Vagina (tissue), 2 donors: ENCODE measurements at places on chromosomes 3 and 15. TPM values are rescaled to one million over a fixed set of nuclear protein-coding genes. Genes with fewer than 3 reads are reported as not detected.

Gene CCR2
- 1.2 TPM for total RNA-seq

Gene KBTBD13
- not detected for total RNA-seq

DNA sequence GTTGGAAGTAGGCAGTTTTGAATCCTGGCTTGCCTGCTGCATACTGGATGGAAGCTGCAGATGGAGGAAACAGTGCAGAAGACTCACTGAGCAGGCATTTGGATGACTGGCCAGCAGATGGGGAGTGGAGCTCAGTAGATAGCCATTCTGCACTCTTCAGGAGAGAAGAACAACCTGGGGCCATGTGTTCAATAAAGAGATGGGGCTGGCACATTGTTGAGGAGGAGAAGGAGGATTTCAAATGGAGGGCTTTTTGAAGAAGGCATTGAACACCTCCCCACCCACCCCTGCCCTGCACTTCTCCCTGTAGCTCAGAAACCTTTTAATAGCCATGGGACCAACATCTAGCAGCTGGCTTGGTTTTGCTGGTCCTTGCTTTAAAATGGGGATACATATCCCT lies 109.8 kb downstream of the CACNA1D start:
- no peak for DNase-seq

GRCh38 chr3:145650170-145650569 lies 510.8 kb downstream of the PLOD2 start:
- DNase-seq, result no peak

DNA sequence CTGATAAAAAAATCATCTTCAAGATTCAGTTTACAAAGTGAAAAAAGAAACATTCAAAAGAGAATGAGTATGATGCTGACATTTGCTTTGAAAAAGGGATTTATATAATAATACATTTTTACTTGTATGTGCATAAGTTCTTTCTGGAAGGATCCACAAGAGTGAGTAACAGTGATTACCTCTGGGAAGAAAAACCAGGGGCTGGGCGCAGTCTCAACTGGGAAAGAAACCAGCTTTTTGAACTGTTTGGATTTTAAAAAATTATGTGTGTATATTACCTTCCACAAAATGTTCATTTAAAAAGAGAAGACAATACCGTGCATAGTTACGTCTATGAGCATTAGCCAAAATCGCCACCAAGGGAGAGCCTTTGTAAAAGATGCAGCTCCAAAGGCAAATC lies 1.3 kb downstream of the CLEC3B start:
- DNase-seq, result no peak

DNA sequence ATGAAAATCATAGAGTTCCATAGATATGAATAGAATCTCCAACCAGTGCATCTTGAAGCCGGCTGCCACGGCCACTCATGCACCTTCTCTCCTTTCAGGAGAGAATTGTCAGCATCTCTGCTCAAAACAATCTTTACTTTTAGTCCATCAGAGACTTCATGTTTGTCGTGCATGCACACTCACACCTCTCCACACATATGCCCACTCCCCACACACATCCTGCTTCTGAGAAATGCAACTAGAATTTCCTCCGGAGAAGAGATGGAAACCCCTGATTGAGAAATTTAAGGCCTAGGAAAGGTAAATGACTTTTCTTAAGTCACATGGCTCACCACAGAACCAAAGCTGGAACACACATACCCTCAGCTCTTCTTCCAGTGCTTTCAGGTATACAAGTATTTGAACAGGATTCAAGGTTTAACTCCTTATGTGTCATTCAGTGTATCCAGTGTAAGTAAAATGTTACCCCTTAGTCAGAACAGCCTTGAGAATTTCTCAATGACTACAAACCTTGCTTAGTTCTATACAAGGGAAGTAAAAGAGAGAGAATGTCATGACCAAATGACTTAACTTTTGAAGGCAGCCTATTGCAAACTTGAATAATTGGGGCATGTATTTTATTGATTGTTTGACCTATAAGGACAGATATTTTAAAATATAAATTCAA lies 69.1 kb upstream of the TSEN2 start:
- DNase-seq, result no peak

- DNase-seq, result no peak
These were observed 1.0 kb downstream of the C3orf38 start for GRCh38 chr3:88150806-88151205.

DNA sequence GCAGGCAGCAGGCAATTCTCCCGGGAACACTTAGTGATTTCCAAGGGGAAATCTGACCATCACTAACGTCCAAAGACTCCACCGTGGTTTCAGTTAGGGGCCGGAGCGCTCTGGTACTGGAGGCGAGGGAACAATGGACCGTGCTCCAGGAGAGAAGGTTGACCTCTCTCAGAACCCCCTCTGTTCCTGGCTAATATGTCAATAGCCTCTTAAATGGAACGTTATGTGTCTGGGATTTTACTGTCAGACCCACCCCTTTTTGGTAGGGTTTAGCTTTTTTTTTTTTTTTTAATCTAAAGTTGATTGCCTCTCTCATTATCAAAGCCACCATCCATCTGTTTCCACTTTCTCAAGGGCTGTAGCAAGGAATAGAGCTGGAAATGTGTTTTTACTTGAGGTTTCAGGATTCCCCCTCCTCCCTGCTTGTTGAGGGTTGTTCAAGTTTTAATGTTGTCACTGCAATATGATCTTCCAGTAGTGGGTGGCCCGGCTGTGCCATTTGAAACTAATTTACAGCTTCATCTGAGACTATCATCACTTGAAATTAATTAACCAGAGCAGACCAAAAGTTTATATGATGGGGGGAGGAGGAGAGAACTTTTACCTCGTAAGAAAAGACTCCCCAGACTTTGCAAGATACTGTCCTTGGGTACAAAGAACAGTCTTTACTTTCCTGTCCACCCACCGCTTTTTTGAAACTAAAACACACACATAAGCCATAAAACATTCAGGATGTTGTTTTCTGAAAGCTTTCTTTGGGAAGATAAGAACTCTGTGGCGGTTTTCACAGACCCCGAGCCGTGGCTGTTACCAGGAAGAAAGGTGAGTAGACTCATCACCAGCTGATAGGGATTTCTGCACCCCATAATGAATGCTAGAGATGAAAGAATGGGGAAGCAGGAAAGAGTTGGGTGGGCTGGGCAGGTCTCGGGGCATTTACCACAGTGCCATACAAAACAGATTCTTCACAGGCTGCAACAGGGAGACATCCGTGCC lies 187.8 kb downstream of the UACA start:
- no peak for DNase-seq
